Fibroblast of villous mesenchyme (primary cell): ENCODE measurements at places on chromosomes 1 and 21. TPM values are rescaled to one million over a fixed set of nuclear protein-coding genes. Genes with fewer than 3 reads are reported as not detected.
A peak's percentile ranks its signal among the peaks of the same experiment; 100 is the strongest.

The S100A5 gene
- 0.32 TPM in 1 of 2 replicates, not detected in the other for total RNA-seq

- DNase-seq, result no peak
Measured at GRCh38 chr1:82549841-82550240, 749.1 kb downstream of the ADGRL2 start.

The ARHGAP29 gene
- total RNA-seq, result 50.3 and 85.1 TPM in 2 replicates

- DNase-seq, result peak; percentile 30
Measured at GRCh38 chr1:155940482-155940992, 901 bp upstream of the RXFP4 start.

The PTPRU gene
- total RNA-seq, result 5.5 and 6.9 TPM in 2 replicates

- peak; percentile 35 for DNase-seq
Measured at GRCh38 chr1:157496121-157496526, 56.2 kb downstream of the FCRL5 start.

DNA sequence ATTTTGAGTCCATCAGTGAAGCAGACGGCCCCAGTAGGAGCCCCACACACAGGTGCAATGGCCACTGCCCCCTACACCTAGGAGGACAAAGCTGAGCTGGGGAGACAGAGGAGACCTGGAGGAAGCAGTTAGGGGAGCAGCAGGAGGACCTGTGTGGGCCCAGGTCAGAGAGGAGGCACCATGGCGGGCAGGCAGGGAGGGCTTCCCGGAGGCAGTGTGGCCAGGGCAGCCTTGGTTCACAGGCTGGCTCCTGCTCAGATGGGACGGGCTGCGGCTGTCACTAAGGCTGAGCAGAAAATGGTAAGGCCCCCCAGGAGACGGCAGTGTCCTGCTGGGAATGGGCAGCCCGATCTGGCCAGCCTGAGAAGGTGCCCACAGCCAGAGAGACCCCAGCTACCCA is 15.4 kb downstream of the MEGF6 start:
- DNase-seq, result no peak

The GPATCH4 gene
- 15.1 and 24.2 TPM in 2 replicates for total RNA-seq

DNA sequence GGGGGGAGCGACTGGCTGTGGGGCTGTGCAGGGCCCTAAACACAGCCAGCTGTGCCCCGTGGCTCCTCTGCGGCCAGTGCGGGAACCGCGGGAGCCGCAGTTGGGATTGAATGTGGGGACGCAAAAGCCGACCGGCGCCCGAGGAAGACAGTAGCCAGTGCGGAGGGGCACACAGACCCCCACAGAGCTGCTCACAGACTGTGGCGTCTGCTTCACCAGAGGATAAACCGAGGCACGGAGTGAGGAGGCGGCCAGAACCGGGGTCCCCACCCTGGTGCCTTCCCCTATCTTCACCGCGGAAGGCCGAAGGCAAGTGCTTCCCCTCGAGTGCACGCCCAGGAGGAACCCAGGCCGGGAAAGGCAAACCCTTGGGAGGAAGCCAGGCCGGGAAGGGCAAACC is 8.7 kb upstream of the TMEM52 start:
- DNase-seq, result no peak

DNA sequence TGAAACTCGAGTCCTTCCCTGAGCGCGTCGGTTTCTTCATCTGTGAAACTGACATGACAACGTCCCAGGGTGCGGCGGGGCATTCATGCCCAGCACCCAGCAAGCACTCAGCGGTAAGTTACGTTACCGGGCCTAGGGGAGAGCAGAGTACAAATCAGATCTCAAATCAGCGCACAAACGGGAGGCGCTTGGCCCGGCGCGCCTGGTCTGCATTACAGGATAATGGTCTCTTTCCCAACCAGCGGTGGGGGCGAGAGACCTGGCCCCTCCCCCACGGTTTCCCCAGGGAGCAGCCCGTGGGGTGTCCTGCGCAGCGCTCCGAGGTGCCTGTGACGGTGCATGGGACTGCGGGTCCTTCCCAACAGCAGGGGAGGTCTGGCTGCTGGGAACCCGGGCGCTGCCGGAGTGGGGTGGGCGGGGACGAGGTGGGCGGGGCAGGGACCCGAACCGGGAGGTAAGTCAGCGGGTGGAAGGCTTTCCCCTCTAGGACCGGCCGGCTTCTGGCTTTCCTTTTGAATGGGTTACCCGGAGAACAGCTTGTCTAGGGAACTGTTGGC is 1.0 kb downstream of the TMEM51 start:
- peak; percentile 67 for DNase-seq

DNA sequence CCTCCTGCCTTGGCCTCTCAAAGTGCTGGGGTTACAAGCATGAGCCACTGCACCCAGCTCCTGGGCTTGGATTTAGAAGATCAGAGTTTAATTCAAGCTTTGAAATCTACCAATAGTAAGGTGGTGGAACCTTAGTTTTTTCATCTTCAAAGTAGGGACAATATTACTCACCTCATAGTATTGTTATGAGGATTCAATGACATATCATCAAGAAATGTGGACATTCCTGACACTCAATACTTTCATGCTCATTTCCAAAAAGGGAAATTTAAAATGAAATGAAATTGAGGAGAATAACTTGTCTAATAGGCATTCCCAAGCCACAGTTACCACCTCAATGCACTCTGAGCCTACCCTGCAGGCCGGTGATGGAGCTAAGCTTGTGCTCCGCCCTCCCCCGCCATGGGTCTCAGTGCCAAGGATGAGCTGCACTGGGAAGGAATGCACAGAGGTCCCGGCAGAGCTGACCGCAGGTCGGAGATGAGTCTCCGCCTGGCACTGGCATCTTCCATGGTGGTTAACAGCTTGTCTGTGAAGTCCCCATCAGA is 56.5 kb upstream of the BCAR3 start:
- peak; percentile 71 for DNase-seq

DNA sequence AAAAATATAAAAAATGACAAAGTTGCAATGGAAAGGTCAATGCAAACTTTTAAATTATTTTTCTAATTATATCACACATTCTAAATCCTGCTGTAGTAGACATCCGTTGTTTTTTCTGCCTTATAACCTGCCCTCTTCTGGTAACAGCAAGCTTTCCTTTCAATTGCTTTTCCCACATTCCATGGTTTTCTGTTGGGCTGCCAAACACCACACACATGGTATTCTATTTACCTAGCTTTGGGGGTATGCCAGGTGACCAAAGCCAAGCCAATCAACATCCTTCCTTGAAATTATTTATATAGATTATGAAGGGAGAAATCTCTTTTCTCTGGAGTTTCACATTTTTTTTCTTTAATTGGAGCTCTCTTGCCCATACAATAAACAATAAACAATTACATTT is 3.4 kb upstream of the LAMC1 start:
- DNase-seq, result no peak

DNA sequence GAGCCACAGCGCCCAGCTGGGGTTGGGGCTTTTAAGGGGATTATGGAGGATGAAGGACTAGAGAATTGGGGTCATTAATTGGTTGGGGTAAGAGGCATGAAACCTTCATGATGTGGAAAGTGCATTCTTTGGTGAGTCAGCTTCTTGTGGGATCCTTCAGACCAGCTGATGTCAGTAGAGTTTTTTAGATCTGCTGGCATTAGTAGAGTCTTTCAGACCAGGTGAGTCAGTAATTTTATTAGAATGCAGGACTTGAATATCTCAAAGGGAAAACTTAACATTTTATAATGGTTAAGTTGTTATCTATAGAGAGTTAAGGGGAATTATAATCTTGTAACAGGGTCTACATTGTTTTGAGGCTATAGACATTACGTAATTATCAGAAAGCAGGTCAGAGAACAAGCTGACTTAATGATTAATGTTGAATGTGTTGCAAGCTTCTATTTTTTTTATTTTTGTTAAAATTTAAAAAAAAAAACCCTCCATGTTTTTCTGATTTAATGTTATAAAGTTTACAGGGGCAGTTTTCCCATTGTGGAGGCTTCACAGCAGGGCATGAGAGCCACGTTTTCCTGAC is 160.9 kb upstream of the FMN2 start:
- no peak for DNase-seq

- no peak for DNase-seq
Measured at GRCh38 chr1:153345187-153346076, 3.2 kb downstream of the PGLYRP4 start.

DNA sequence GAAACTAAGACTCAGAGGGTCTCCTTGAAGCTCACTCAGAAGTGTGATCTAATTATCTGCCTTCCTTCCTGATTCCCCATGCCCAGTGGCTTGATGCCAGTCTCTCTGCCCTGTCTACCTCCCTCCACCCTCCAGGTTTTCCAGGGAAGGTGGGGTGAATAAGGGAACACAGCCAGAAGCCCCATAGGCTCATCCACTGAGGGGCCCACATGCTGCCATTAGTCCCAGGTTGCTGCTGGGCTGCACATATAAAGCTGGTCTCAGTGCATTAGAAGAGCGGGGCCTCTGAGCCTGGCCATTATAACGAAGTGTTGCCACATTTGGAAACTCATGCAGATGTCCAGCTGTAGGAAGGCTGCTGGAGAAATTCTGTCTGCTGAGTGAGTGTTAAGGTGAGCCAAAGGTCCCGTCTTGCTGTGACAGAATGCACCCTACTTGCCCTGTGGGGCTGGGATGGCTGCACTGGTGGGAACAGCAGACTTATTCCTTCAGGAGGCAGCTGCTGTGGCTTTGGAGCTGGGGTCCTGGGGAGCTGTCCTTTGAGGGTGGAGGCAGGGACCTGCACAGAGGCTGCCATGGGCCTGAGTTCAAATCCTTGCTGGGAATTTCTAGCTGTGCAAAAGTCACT is 2.9 kb downstream of the ADORA1 start:
- no peak for DNase-seq

The RASSF5 gene
- total RNA-seq, result 0.86 and 1.6 TPM in 2 replicates

The CHI3L2 gene
- total RNA-seq, result not detected in 2 replicates

DNA sequence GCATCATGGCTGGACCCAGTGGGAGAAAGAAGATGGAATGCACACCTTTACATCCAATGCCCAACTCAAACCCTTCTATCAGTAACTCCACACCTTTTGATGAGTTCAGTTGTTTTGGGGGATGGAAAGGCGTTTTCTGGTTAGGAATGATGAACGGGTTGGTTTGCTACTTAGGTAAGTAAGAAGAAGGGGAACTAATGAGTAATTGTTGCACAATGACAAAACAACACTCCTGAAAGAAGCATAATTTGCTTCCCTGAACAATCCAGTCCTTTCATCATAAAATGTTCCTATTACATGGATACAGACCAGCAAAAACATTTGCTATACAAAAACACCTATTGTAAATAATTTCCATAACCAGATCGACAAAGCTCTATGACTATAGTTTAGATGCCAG is 35.9 kb upstream of the NFIA start:
- DNase-seq, result no peak

- no peak for DNase-seq
Measured at GRCh38 chr21:14683063-14683462, 136.9 kb upstream of the SAMSN1 start.

- DNase-seq, result peak; percentile 97
Measured at GRCh38 chr1:169109561-169110134, 3.2 kb downstream of the ATP1B1 start.

GRCh38 chr21:35257413-35257812 is 208.3 kb upstream of the RUNX1 start:
- peak; percentile 94 for DNase-seq

The DPT gene
- total RNA-seq, result 0.32 and 1.7 TPM in 2 replicates

- DNase-seq, result peak; percentile 93
Measured at GRCh38 chr1:198669023-198669698, 30.3 kb downstream of the PTPRC start.

- peak; percentile 98 for DNase-seq
Measured at GRCh38 chr1:15948595-15949452, 27.1 kb downstream of the ZBTB17 start.

- DNase-seq, result no peak
Measured at GRCh38 chr1:48684381-48684780, 92.3 kb downstream of the BEND5 start.

The DMAP1 gene
- total RNA-seq, result 14.7 and 19.0 TPM in 2 replicates

The RHD gene
- not detected in 2 replicates for total RNA-seq

- DNase-seq, result no peak
Measured at GRCh38 chr1:226871636-226872327, 1.4 kb downstream of the PSEN2 start.

The PRRX1 gene
- total RNA-seq, result 174 and 203 TPM in 2 replicates

The ZNF683 gene
- not detected in 2 replicates for total RNA-seq

The RSBN1 gene
- 11.0 and 12.1 TPM in 2 replicates for total RNA-seq

DNA sequence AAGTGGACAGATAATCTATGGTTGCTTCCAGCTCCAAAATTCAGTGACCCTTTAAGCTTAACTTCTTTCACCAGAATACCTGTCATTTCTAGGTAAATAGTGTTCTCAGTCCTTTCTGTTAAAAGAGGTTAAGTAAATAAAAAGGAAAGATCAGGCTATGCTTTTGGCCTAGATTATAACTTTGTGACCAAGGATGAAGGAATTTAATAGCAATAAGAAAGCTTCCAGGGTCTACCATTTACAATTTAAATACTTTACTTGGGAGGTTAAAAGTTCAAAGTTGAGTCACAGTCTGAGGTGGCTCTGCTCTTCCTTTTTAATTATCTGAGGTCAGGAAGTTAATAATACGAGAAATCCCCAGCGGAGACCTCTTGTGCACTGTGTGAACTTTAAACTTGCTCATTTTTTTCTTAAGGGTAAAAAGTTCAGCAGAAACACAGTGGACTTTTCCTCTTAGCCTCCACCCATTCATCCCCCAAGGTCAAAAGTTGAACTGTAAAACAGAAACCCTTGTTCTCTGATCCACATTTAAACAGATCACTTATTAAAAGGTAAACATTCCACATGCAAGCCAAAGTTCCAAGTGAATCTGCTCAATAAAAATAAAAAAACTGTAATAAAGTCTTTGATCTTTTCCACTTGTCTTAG is 187.1 kb downstream of the NRIP1 start:
- peak; percentile 72 for DNase-seq

DNA sequence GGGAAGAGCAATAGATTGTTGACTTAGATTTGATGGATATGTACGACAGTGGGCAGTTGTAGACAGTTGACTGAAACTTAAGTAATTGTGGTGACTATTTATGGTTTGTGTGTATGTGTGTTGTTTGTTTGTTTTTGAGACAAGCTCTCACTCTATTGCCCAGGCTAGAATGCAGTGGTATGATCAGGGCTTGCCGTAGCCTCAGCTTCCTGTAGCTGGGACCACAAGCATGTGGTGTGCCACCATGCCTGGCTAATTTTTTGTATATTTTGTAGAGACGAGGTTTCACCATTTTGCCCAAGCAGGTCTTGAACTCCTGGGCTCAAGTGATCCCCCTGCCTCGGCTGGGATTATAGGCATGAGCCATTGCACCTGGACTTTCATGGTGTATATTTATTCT is 9.8 kb downstream of the SDHC start:
- DNase-seq, result no peak

GRCh38 chr1:26779098-26779668 is 8.6 kb upstream of the PIGV start:
- DNase-seq, result no peak

DNA sequence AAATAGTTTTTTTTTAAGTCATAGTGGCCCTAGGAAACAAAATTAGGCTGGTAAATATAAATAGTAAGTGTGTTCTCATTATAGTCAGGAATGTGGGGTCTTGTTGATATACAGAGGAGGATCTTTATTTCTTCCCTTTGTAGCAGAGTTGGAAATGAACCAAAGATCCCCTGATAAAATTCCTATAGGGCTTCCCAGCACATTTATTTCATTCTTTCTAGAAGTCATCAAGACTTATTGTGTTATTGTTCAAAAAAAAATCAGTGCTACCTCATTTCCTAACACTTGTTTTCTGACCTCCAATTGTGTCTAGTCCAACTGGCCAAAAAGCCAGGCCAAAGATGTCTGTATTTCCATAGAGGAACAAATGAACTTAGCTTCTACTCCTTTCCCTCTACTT is 7.6 kb upstream of the PLEKHO1 start:
- no peak for DNase-seq

- DNase-seq, result no peak
Measured at GRCh38 chr1:248590055-248590454, 7.4 kb downstream of the OR2T10 start.
